Stimulated activated CD8-positive, alpha-beta memory T cell treated with anti-CD3 and anti-CD28 coated beads, Interleukin-7, amount 100 ng/mL, for 1 hour (primary cell): ENCODE measurements at places on chromosomes 6 and 20.

DNA sequence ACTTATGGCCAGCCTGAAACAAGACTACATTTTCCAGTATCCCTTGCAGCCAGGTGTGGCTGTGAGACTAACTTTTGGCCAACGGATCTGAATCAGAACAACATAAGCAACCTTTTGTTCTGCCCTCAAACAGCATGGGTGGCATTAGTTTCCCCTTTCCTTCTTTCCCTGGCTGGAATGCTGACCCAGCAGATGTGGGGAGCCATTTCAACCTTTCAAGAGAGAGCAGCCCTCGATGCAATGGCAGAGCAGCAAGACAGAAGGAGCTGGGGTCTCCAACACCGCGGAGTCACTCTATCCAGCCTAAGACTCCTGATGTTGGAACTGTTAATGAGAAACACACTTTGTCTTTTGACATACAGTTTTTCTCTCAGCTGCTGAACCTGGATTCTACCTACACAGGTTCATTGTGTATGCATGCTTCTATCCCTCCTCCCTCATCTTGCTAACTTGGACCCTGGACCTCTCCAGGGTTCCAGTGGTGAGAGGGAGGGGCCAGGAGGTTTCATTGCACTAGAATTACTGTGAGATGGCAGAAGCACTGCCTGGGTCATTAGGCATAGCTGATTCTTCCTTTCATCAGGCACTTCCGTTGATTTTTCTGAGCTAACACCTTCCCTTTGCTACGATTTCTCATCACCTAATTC is 28.8 kb upstream of the DDR1 start:
- no peak for DNase-seq

- no peak for DNase-seq
Observed at GRCh38 chr6:13469693-13470092, 17.7 kb downstream of the GFOD1 start.

- DNase-seq = no peak
Observed at GRCh38 chr6:170445487-170445886, 107.6 kb downstream of the PSMB1 start.

DNA sequence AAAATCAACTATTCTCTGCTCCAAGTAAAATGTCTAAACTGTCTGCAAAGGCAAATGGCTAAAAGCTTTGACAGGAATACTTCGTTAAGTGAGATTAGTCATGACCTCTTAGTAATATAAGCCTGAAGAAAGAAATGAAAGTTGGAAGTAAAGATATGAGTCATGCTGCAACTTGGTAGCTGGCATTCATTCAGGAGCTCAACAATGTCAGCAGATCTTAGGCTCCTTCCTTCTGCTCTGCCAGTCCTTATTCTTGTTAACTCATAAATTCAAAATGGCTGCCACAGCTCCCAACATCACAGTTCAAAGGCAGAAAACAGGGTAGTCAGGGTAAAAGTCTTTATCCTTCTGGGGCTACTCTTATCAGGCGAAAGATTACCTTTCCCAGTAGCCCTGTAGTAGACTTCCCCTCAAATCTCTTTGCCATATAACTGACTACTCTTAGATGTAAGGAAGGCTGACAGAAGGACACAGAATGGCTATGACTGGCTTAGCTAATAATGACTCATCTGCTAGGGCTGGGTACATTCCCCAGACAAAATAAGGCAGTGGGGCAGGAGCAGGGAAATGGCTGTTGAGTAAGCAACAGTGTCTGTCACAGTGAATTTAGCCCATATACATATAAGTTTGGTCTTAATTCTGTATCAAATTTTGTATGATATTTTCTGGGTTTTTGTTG is 24.4 kb upstream of the C6orf62 start:
- DNase-seq = no peak

GRCh38 chr6:35240838-35241801 is 18.4 kb upstream of the ZNF76 start:
- DNase-seq = peak; percentile 59

- no peak for DNase-seq
Observed at GRCh38 chr20:62675156-62675876, 33.0 kb downstream of the SLCO4A1 start.

- DNase-seq = no peak
Observed at GRCh38 chr6:20705741-20706140, 171.5 kb downstream of the CDKAL1 start.

GRCh38 chr6:143674483-143675381 is 3.0 kb upstream of the PHACTR2 start:
- DNase-seq = no peak

DNA sequence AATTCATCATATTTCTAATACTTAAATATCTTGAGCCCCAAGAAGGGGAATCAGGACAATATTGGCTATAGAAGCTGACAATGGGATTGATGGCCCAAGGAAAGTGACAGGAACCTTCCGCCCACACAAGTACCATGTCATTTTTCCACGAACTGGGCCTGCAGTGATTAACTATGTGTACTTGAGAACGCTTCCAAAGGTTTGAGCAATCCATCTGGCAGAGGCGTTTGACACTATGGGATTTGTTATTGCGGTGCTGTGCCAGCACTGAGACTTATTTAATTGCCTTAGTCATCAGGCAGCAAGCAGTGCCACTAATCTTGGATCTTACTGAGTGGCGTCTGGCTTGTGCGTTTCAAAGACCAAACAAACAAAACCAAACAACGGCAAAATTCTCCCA is 135.6 kb upstream of the UST start:
- DNase-seq = no peak

- DNase-seq = no peak
Observed at GRCh38 chr6:169939554-169940164, 188.2 kb downstream of the ERMARD start.

DNA sequence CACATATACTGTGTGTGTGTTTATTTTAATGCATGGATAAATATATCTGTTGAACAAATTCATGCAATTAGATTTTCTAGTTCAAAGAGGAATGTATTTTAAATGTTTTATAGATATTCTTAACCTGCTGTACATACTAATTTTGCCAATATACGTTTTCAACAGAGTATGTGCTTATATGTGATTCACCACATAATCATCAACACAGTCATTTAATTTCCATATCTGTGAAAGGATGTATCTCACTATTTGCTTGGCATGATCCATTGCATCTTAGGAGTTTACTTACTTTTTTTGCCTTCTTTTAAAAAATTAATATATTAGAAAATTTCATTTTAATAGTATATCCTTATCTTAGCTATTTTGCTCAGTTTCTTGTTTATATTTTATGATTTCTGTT is 902.3 kb upstream of the CITED2 start:
- no peak for DNase-seq

DNA sequence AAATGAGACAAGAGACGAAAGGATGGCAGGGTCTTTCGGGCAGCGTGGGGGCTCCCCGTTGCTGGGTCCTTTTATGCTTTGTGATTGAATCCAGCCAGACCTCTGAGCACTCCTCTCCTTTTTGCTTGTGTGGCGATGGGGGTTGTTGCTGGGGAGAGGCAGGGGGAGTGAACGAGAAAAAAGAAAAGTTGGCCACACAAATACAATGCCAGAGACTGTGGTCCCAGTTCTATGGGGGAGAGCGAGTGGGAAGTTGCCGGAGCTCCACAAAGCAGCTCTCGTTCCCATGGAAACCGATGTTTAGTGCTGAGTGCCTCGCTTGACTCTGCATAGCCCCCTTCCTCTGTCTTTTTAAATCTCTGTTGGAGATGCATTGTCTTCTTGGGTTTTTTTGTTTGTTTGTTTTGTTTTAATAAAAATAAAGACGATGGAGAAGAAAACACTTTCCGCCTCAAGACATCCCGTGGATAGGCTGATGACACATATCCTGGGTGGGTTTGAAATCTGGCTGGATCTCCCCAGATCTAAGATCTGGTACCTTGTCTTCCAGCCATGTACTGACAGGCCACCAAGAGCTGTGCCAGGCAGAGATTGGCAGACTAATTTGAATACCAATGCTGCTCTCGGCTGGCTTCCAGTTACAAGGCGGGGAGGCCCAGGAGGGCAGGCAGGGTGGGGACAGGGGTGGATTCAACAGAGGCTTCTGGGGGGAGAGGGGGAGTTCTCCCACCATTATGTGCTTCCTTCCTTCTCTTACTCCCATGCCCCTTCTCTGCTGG is 529.3 kb downstream of the QKI start:
- DNase-seq = no peak

DNA sequence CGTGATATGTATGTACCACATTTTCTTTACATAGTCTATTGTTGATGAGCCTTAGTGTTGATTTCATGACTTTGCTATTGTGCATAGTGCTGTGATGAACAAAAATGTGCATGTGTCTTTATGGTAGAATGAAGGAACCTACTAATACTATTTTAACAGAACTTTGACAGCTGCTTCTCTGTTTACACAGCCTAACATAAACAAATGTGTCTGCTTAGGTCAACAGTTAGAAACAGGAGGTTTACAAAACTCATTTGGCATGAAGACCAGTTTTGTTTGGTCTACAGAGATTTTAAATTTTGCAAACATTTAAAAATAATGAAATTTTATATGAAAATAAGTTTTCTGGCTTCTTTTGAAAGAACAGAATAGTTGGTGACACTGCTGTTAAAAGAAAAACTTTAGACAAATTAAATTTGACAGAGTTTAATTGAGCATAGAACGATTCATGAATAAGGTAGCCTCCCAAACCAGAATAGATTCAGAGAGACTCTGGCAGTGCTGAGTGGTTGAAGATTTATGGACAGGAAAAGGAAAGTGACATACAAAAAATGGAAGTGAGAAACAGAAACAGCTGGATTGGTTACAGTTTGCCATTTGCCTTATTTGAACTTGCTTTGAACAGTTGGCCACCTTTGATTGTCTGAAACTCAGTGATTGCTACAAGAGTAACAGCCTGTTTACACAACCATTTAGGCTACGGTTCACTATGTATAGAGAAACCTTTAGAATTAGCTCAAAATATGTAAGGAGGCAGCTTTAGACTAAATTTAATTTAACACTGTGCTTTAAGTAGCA is 715.8 kb upstream of the HS3ST5 start:
- DNase-seq = no peak

DNA sequence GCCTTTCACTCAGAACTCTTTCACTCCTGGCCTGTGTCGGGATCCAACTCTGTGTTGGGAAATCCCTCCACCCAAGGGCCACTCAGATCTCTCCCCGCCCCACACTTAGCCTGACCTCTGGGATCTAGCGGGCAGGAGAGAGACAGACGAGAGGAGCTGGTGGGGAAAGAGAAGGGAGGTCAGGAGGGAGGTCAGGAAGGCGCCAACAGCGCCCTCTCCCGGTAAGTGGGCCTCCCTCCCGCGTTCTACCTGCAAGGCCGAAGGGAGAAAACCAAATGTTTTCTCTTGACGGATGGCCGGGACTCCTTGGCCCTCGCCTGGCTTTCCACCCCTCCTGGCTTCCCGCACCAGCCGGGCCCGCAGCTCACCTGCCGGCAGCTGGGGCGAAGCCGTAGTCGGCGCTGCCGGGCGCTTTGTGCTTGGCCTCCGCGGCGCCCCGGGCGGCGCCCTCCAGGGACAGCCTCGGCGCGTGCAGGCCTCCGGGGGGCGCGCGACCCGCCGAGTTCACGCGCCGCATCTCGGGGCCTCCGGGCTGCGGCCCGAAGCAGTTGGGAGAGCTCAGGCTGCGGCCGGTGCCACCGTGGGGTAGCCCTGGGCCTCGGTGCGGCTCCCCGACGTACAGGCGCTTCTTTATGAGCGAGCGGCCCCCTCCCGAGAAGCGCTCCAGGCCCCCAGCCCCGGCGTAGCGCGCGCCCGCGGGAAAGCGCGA is 38.2 kb downstream of the C6orf132 start:
- peak; percentile 44 for DNase-seq

DNA sequence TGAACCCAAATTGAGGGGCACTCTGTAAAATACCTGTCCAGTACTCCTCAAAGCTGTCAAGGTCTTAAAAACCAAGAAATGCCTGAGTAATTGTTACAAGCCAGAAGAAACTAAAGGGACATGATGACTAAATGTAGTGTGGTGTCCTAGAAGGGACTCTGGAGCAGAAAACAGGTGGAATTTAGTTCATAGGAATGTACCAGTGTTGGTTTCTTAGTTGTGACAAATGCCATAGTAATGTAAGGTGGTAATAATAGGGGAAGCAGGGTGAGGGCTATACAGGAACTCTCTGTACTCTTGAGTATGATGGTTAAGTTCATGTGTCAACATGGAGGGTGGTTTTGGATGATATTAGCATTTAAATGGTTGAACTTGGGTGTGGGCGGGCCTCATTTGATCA is 92.3 kb downstream of the CNBD2 start:
- DNase-seq = no peak

GRCh38 chr6:155623450-155624178 is 168.0 kb upstream of the NOX3 start:
- no peak for DNase-seq

- no peak for DNase-seq
Observed at GRCh38 chr6:37025621-37026466, 20.4 kb downstream of the FGD2 start.

DNA sequence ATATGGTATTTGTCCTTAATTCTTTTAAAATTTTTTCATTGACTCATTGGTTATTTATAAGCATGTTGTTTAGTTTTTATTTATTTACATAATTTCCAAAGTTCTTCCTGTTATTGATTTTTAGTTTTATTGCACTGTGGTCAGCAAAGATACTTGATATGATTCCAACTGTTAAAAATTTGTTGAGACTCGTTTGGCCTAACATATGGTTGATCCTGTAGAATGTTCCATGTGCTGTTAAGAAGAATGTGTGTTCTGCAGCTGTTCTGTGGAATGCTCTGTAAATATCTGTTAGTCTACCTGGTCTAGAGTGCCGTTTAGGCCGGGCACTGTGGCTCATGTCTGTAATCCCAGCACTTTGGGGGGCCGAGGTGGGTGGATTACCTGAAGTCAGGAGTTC is 197.7 kb downstream of the CD109 start:
- DNase-seq = no peak

DNA sequence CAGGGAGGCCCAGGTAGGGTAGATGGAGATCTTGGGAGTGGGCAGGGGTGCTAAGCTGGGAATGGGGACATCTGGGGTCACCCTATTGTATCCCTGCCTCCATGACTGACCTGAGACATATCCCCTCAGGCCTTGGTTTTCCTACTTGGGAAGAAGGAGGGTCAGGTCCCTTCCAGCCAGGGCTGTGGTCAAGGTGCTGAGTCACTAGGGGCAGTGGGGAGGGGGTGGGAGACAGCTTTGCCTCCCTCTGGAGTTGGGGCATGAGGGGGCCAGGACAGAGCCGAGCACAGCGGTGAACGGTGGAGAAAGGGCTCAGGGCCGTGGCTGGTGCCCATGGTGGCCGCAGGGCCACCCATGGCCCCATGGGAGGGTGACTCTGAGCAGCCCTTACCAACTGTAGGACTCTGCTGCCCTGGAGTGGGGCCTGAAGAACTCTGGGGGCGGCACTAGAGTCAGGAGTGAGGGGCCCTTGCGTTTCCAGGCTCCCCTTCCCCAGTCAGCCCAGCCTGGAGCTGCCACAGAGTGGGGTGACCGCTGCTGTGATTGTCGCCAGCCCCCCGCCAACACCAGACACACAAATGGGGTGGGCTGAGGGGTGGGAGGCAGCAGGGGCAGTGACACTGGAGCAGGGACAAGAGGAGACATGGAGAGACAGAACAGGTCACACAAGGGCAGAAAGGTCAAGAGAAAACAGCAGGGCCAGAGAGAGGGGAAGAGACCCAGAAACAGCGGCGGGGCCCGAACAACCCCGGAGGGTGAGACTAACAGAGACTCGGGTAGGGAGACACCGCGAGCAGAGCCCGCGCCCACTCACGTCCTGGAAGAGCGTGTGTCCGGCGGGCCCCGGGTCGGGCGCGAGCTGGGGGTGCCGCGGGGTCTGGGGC is 576 bp downstream of the NECAB3 start:
- DNase-seq = no peak
